Activated gamma-delta T cell treated with Interleukin-2 at 50 U/mL for 16 hours (primary cell): ENCODE measurements at places on chromosomes 6 and 20.

DNA sequence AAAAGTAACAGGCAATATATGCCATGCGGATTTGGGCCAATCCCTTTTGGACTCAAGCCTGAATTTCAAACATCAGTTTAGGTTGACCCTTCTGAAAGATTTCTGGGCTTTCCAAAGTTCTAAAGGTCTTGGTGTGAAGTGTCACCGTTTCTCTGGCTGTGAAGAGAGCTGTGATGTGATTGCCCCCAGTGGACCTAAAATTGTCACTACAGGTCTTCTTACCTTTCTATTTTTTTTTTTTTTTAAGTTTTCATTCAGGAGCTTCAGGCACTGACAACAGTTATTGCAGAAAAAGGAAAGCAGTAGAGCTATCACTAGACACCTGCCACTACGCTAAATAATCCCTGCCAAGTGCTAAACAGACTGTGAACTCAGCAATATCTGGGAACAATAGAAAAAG, 75.7 kb upstream of the OPRM1 start:
- no peak for DNase-seq

DNA sequence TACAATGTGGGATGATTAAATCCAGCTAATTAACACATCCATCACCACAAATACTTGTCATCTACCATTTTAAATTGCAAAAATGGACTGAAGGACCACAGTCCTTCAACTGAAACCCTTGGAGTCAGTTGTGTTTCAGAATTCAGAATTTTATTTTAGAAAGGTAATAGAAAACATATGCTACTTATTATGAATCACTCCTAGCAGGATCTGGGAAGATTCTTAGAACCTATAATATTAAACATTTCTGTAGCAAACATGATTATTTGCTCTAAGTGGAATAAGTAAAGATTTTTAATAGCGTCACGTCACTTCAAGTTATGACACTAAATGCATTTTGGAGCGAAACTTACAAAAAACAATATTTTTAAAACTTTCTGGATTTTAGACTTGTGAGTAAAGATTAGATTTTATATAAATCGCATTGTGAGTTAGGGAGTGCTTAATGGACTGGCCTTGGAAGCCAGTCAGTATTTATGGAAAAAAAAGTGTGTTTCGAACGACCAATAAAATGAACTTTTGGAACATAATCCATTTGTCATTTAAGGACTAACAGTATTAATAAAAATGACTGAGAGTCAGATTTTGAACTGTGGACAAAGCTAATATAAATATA, 71.8 kb upstream of the PHACTR2 start:
- no peak for DNase-seq

DNA sequence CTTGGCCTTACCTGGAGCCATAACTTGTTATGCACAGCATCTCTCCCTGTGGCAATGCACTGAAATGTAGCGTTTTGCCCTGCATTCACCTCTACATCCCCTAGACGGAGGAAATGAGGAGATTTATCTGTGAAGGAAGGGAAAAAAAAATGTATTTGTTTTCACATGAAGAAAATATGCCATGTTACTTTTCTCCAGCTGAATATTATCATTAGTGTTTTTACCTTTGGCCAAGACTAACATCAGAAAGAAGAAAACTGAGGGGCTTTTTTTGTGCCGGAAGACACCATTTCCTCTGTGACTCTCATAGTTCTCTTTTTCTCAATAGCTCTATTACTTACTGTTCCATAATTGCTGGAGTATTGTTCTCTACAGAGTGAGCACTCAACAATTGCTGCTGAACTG, 280.4 kb downstream of the PTPRK start:
- DNase-seq, result no peak

- no peak for DNase-seq
Measured at GRCh38 chr6:110190726-110191125, 10.5 kb downstream of the CDC40 start.

DNA sequence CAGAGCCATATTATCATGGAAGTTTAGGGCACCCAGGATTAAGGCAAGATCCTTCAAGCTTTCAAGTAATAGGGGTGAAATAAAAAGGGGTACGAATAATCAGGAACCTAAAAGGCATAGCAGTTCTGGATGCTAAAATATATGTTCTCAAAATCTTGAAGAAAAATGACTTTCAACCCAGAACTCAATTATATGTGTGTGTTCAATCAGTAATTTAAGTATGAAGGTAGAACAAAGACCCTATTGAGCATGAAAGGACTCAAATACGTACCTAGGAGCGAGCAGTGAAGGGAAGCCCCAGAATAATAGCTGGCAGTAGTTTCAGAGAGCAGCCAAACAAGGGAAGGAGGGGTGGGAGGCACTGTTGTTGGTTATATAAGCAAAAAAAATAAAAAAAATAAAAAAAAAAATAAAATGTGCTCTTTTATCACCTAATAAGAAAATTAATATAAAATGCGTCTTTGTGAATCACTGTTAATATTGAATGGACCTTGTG, 45.4 kb downstream of the MYO6 start:
- DNase-seq, result no peak

GRCh38 chr6:98787961-98788360, 46.4 kb upstream of the POU3F2 start:
- DNase-seq, result no peak

DNA sequence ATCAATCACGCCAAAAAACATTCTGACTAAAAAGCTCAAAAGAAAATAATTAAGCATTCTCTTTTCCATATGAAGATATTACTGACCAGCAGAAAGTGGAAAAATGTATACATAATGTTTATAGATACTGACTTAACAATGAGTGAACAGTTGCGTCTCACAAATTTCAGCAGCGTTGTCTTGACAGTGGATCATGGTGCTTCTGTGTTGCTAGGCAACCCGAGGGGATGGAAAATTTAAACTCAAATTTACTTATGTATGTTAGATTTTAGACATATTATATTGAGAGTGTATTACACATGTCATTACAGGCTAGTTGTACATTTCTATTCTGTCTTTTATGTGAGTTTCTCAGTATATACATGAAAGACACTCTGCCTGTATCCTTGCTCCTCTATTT, 110.2 kb downstream of the LAMA2 start:
- no peak for DNase-seq
